ENCODE measurements at places on chromosomes 7 and 10.
A peak's percentile ranks its signal among the peaks of the same experiment; 100 is the strongest.

GRCh38 chr7:32051128-32051527 lies 19.1 kb downstream of the PDE1C start:
- DNase-seq = no peak

DNA sequence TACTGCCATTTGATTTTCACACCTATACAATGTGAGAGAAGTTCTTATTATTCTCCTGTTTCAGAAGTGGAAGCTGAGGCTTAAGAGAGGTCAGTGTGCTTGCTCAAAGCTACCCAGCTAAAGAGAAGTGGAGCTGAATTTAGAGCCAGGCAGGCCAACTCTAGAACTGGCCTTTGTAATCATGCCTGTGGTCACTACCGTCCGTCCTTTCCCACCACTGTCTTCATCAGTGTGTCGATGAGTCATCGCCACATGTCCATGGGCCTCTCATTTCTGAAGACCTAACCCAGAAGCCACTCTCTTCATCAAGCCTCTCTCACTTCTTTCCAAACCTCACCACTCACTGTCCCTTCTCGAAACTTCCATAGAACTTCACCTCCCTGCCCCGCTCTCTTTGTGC lies 237.8 kb downstream of the KIAA1217 start:
- no peak for DNase-seq

- DNase-seq = no peak
These were observed 15.4 kb upstream of the LYZL1 start for GRCh38 chr10:29273478-29273877.

DNA sequence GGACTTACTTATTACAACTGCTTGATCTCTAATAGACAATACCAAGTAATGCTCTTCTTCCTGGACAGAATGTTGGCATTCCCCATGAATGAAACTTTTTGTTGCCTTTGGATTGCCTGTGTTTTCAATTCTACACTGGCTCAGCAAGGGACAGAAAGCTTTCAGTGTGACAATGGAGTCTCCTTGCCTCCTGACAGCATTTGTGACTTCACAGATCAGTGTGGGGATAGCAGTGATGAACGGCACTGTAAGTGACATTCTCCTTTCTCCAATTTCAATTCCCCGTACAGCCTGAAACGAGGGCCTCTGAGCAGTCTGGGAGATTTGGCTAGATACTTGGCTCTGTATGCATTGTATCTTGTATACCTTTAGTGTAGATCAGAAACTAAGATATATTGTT lies 290 bp downstream of the MALRD1 start:
- DNase-seq = no peak

GRCh38 chr7:24835643-24836042 lies 78.4 kb upstream of the GSDME start:
- no peak for DNase-seq

DNA sequence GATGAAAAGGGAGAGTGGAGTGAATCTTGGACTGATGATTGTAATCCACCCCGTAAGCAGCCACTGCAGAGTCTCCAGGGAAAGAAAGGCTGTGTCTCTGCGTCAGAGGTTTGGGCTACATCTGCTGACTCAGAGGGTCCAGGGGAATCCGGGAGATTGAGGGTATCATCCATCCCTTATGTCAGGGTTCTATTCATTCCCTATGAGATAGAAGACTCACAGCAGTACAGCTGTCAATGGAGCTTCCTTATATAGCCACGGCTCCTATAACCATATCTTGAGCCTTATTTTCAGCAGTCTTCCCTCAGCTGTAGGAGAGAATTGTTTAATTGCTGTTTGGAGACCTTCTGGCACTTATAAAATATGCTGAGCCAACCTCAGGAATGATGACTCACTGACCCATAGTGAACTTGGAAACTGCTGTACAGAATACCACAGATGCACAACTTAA lies 558.2 kb upstream of the PFKP start:
- DNase-seq = no peak

DNA sequence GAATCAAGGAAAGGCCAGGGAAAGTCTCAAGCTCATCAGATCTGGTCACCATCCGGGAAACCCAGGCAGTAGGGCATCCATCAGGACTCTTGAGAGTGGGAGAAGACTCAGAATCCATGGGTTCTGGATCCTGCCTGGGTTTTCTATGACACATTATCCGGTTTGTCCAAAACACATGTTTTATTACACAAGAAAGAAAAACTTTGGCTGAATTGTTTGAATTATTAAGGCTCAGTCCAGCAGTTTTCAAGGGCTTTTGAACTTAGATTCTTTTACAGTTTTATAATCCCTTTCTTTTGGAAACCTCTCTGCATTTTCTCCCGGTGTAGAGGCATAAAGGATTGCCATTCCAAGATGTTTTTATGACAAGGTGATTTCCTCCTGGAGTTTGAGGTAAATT lies 528.5 kb upstream of the MGMT start:
- DNase-seq = no peak

DNA sequence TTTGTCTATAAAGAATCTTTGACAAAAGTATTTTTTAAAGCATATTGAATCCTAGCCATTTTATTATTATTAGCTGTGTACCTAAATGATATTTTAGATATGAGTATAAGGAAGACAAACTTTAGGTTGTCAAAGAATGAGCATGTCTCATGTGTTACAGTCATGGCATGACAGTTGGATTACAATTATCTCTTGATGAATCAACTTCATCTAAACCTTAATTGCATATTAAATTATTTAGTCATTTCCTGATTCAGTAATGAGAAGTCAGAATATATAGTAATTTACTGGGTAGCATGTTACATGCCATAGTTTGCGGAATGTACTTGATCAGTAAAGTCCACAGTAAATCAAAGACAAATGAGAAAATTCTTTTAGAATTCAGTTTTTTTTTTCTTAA lies 59.2 kb downstream of the MAPK8 start:
- no peak for DNase-seq

DNA sequence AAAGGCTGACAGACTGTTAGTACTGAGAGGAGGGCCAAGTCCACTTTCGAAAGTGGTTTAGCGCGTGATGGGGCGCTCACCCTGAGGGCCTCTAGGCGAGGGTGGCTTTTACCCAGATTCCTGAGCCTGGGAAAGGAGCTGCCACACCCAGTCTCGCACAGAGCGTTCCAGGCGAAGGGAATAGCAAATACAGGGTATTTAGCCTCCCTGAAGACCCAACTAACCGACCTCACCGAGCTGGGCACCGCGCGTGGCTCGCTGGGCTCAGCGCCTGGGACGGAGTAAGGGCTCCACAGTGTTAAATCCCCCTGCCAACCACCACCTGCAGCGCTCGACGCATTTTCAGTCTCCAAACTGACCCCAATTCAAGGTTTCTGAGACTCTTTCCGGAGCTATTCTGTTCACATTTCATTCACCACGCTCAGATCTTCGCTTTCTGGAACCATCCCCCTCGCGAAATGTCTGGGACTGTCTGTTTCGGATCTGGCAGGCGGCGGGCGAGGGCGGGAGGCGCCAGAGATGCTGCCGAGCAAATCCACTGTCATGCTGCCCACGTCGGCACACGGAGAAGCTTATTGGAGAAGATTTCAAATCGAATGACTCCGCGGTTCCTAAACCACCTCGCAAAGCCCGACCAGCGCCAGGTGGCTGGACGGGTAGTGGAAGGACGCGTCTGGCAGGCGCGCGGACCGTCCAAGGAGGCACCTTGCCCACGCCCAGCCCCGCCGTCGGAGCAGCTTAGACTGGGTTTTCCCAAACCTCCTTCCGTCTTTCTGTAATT lies 1.4 kb upstream of the OSBPL3 start:
- no peak for DNase-seq

- peak; percentile 70 for DNase-seq
These were observed 11.3 kb downstream of the CPA2 start for GRCh38 chr7:130277763-130278643.

- no peak for DNase-seq
These were observed 62.9 kb downstream of the MGAM2 start for GRCh38 chr7:142174441-142174840.

GRCh38 chr10:49161411-49161997 lies 26.7 kb downstream of the TMEM273 start:
- DNase-seq = peak; percentile 28

DNA sequence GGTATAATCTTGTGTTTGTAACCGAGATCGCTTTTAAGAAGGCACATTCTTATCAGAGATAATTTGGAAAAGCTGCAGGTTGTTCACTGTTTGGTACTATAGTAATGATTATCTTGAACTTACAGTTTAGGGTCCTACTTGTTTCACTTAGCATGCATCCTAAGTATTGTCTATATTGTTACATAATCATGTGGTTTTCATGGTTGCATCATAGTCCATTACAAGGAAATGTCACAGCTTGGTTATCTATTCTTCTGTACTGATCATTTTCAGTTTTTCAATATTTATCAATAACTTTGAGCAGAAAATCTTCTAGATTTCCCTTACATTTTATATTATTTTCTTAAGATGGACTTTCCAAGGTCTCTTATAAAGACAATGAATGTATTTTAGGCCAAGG lies 116.3 kb downstream of the PLPP4 start:
- no peak for DNase-seq

DNA sequence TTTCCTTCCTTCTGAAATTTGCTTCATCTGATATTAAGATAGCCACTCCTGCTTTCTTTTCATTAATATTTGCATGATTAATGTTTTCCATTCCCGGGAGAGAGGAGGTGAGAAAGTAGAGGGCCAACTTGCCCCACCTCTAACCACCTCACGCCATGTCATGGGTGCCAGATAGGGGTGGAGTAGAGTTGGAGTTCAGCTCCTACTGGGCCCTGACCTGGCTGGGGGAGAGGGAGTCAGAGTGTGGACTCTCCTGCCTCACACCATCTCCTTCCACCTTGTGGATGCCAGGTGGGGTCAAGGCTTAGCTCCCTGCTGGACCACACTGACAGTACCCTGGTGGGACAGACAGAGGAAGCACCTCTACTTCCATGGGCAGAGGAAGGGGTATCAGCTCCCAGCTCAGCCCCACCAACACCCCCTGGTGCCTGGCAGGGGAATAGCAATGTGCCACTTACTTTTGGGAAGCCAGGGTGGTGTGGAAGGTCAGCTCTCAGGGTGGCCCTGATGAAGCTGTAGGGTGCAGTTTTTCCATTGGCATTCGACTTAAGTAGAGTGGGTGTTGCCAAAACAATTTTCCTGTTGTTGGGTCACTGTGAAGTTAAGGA lies 28.0 kb downstream of the CHST12 start:
- no peak for DNase-seq

GRCh38 chr10:132129431-132129830 lies 57.3 kb upstream of the DPYSL4 start:
- peak; percentile 32 for DNase-seq

DNA sequence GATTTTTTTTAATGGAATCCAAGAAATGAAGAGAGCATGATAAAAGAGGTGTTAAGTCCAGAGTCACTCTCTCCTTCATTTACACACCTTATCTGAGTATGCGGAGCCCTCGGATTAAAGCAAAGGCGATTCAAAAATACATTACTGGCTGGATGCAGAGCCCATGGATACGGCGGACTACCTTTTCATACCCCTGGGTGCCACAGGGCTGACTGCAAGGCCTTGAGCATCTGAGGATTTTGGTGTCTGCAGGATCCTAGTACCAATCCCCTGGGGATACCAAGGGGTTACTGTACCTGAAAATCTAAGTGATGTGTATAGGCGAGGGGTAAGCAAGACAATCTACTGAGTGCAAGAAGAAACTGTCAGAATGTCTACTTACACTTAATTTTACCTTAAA lies 20.5 kb downstream of the PIP4K2A start:
- DNase-seq = no peak

- DNase-seq = no peak
These were observed 22.7 kb upstream of the EEPD1 start for GRCh38 chr7:36130236-36130945.

DNA sequence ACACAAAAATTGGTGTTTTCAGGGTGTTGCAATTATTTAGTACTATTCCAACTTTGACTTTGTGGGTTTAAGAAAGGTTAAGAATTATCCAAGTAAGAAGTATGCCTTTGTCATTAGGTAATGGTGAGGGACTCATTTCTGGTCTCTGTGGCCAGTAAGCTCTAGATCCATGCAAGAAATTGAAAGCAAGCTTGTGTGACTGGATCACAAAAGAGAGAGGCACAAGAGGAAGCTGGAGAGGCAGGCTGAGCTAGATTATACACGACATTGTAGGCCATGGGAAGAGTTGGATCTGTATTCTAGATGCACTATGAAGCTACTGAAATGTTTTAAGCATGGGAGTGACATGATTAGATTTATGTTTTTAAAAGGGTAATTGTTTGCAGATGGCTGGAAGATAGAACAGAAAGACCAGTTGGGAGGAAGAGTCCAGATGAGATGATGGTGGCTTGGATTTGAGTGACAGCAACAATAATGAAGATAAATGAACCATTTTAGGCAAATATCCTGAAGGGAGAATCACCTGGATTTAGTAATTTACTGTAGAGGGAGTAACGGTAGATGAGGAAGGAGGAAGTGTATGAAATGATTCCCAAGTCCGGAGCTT lies 50.0 kb downstream of the CALD1 start:
- no peak for DNase-seq

GRCh38 chr10:13628661-13629060 lies 41.9 kb downstream of the PRPF18 start:
- no peak for DNase-seq

DNA sequence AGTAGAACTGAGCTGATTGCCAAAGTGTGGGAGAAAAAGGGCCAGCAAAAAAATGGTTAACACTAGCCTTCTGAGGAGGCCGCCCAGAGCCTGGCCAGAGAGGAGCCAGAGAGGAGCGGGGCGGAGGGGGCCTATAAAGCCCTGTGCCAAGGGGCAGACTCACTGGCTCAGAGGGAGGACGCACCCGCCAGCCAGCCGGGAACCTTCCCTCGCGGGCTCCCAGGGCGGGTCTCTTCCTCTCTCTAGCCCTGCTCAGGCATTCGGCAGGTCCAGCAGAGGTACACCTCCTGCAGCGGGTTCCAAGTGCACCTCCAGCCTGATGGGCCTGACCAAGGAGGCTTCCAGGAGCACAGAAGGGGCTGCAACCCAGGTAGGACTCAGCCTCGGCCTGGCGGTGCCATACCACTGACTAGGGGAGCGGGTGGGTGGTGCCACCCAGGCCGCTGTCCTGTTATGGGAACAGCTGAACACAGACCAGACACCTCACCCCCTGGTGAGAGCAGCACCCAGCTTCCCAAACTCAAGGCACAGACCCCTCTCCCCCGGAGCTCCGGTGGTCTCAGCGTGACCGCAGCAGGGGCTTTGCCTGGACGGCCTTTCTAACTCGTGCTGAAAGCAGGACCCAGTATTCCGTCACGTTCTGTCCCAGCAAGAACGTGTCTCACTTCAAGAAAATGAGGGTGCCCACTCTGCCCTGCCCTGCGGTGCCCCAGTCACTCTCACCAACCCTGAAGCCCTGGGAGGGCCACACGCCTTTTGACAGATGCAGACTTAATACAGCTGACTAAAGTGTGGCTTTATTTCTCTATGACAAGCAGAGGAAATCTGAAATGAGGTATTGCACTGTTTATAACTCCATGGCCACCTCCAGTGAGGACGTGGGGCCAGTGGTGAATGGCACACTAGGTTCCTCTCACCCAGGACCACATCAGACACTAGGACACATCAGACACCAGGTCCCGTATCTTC lies at the start of gene GPER1:
GPER1 (plus strand) TSS at position 162 of the 969 bp plus-strand sequence. CDS start 3,616 bp downstream, outside the sequence.
- DNase-seq = no peak

DNA sequence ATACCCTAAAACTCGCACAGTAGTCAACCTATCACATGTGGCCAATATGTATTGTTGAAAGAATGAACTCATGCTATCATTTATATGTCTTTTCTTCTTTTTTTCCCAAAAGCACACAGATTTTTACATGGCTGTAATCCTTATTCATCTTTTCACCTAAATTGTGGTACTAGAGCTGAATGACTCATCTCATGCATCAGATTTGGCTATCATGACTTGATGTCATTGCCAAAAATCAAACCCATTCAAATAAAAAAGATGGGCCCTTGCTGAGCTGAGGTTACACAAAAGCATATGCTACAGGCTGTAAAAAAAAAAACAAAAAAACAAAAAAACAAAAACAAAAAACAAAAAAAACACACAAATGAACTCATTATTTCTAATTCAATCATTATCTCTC lies 3.3 kb upstream of the LMOD2 start:
- no peak for DNase-seq

- no peak for DNase-seq
These were observed 8.7 kb upstream of the MTPAP start for GRCh38 chr10:30357806-30358205.
